Stimulated activated CD8-positive, alpha-beta memory T cell treated with anti-CD3 and anti-CD28 coated beads, Interleukin-7, amount 100 ng/mL, for 1 hour (primary cell): ENCODE measurements at places on chromosomes 2 and 18.

DNA sequence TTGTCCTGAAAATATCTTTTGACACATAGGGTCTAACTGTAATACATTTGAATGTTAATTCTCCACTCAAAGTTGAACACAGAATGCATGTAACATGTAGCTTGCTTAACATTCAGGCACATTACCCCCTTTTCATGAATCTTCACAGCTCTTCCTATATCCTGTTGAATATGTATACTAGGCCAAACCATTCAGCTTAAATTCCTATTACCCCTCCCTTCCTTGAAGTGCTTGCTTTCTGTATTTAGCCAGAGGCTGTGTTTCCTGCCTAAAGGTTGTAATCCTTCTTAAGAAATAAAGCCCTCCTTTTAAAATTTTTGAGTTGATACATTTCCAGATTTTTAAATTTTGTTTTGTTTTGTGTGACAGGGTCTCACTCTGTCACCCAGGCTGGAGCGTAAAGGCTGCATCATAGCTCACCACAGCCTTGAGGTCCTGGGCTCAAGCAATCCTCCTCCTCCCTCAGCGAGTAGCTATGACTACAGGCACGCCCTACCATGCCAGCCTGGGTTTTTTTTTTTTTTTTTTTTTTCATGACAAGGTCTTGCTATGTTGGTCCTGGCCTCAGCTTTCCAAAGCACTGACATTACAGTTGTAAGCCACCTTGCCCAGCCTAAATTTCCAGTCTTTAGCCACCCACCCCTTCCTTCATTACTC lies 357.6 kb downstream of the DSC3 start:
- no peak for DNase-seq

DNA sequence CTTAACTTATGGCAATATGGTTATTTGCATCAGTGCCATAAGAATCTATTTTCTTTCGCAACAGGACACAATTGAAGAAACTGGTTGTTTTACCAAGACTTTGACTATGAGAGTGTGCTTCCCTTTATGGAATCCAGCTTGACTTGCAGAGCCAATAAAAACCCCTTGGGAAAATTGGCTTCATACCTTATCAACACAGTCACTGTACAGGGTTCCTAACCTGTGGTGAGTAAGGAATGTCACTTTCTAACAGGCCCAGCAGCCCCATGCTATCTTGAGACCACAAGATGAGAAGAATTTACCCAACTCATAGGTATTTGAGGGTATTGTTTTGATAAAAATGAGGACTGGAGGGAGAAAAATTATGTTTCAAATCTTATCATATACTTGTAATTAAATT lies 418.5 kb upstream of the MAP2 start:
- DNase-seq = no peak

- DNase-seq = no peak
These were observed 109.8 kb downstream of the FAM210A start for GRCh38 chr18:13616525-13617035.

GRCh38 chr2:56386657-56387056 lies 202.9 kb downstream of the CCDC85A start:
- DNase-seq = no peak

DNA sequence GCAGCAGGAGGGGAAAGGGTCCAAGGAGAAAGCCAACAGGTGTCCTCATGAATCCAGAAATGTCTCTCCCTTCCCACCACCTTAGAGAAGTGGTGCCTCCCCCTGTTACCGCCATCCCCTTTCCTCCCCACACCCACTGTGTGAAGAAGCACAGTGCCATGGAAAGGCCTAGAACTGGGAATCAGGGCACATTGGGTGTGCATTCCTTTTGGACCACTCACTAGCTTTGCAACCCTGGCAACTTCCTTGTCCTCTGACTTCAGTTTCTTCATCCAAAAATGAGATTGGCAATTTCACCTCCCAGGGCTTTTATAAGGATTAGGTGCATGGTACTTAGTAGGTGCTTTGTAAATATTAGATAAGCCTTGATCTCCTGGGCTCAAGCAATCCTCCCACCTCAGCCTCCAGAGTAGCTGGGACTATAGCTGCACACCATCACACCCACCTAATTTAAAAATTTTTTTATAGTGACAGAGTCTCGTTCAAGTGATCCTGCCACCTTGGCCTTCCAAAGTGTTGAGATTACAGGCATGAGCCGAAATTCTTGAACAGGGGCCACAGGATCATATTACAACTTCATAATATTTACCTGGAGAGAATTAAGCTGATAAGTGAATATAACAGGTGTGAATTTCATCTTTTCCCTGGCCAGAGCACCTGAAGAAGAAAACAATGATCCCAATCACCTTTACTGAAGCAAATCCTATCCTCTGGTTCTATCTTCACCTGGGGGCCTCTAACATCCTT lies 97.9 kb upstream of the TAF1B start:
- DNase-seq = no peak

GRCh38 chr2:38409156-38410102 lies 32.4 kb upstream of the ATL2 start:
- no peak for DNase-seq

DNA sequence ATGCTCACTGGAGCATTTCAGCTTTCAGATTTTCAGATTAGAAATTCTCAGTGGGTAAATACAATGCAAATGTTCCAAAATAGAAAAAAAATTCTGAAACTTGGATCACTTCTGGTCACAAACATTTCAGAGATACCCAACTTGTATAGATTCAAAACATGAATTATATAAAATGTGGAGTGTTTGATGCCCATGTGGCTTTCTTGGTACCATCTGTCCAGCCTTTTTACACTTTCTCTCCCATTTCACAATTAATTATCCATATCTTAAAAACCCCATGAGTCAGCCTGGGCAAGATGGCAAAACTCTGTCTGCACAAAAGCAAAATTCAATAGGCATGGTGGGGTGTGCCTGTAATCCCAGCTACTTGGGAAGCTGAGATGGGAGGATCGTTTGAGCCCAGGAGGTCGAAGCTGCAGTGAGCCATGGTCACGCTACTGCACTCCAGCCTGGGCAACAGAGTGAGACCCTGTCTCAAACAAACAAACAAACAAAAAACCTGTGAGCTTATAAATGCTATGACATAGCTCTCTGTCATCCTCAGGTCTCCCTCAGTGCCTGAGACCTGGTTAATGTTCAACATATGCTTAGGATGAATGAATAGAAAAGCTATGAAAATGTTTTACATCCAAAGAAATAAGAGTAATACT lies 146.3 kb upstream of the TTC39C start:
- DNase-seq = no peak

DNA sequence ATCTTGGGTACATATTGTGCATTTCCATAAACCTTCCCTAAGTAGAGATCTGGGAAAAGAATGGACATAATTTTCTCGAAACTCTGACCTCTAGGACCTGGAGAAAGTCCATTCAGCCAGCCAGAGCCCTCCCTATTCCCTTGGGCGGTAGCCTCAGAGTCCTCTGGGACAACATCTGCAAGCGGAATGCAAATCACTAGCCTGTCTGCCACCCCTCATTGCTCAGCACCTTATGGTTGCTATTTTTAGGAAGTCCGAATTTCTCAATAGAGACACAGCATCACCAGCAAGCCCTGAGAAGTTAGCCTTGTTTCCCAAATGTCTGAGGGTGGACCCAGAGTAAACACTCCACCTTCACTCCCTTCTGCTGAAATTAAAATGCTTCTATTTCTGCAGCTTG lies 17.6 kb upstream of the CD28 start:
- no peak for DNase-seq

- no peak for DNase-seq
These were observed 454.0 kb downstream of the NBAS start for GRCh38 chr2:15107137-15107536.

DNA sequence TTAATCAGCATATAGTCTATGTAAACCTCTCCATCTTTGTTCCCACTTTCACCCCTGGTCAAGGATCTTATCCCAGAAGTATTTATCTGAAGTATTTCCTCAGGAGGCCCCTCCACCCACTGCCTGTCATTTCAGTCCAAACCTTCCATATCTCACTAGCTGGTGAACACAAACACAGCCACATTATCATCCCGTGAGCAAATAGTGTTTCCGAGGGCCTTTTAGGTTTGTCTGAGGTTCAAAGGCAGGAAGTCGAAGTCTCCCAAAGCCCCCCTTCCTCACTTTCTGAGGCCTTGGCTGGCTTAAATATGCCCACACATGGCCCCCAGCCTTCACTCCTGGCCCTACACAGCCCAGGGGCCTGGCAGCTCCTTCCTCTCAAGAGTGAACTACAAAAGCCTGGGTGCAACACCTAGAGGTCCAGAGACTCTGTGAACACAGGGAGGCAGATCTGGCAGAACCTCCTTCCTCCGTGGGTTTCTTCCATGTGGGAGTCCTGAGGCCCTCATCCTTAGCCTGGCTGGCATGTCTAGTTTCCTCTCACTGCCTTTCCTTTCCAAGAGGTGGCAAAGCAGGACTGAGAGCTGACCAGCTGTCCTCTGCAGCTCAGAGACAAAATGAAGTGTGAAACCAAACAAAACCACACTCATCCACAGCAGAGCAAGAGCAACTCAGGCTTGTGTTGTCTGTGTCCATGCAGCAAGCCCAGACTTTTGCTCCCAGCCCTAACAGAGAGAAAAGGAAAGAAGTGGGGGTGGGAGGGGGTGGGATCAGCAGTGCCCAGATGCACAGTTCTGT lies 264.2 kb downstream of the SS18 start:
- no peak for DNase-seq

GRCh38 chr2:215904101-215904500 lies 109.2 kb downstream of the MREG start:
- no peak for DNase-seq
